ENCODE measurements at places on chromosomes 11 and 22.

GRCh38 chr11:6554828-6555706 is 48.3 kb downstream of the RRP8 start:
- no peak overlapping the region for H3K4me3 ChIP-seq
- H3K4me1 ChIP-seq, result no peaks in the 10 kb centered on the region
- H3K27me3 ChIP-seq, result no peaks in the 10 kb centered on the region
- no peak for DNase-seq
- no peaks in the 10 kb centered on the region for H3K36me3 ChIP-seq

DNA sequence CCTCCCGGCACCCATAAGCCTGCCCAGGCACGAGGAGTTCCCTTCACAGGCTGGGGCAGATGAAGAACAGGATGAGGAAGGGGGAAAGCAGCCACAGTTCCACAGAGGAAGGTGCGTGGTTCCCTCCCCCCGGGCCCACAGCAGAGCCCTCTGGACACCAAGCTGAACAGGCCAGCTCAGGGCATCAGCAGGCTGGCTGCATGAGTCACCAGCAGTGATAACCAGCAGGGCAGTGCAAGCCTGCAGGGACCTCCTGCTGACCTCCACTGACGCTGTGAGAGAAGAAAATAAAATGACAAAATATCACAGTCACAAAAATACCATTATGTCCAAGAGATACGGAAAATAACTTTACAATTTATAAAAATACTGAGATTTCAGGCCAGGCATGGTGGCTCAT is 11.5 kb downstream of the RTL6 start:
- no peak overlapping the region for H3K27ac ChIP-seq
- DNase-seq, result no peak
- H3K4me3 ChIP-seq, result no peak overlapping the region
- H3K36me3 ChIP-seq, result peaks cover 4% of the 10 kb centered on the region
- H3K4me1 ChIP-seq, result peaks cover 15% of the 10 kb centered on the region

DNA sequence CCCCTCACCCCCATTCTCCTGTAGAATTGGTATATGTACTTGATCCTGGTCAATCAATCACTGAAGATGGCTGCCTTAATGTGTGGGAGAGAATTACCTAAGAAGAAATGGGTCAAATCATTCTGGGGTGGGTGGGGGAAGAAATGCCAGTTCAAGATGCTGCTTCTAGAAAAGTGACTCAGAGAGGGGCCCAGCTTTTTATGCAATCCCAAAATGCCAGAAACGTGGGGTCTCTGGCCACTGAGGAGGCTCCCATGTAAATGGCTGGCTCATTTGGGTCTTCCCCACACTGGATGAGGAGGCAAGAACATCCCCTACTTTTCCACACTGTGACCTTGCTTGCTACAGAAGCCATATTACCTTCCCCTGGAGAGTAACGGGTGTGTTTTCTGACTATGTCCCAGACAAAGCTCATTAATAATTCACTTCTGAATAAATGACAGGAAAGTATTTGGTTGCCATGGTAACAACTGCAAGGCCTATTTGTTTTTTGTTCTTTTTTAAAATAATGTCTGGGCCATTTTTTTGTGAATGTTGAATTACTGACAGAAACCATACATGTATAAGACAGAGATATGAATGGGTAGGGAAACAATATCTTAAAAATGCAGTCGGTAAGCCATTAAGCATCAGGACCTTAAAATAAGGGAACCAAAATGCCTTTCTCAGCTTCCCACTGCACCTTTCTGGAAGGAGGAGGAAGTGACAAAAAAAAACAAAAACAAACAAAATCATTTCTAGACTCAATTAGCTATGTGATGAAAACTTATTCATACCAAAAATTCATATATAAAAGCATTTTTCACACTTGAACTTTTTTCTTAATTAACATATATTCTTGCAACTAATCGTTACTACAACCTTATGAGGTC is 32.0 kb downstream of the SLC1A2 start:
- H3K36me3 ChIP-seq, result no peaks in the 10 kb centered on the region
- H3K27me3 ChIP-seq, result no peaks in the 10 kb centered on the region
- H3K27ac ChIP-seq, result no peak overlapping the region
- no peak for DNase-seq
- H3K4me3 ChIP-seq, result no peak overlapping the region

- H3K27ac ChIP-seq, result no peak overlapping the region
- no peak overlapping the region for H3K4me3 ChIP-seq
- no peaks in the 10 kb centered on the region for H3K36me3 ChIP-seq
- no peaks in the 10 kb centered on the region for H3K4me1 ChIP-seq
Observed at GRCh38 chr22:48931452-48931851, 896.2 kb downstream of the BRD1 start.

GRCh38 chr22:27124351-27124966 is 467.1 kb downstream of the MIAT start:
- no peaks in the 10 kb centered on the region for H3K4me1 ChIP-seq
- DNase-seq, result no peak
- H3K27ac ChIP-seq, result no peak overlapping the region
- H3K36me3 ChIP-seq, result no peaks in the 10 kb centered on the region
- H3K27me3 ChIP-seq, result no peaks in the 10 kb centered on the region

DNA sequence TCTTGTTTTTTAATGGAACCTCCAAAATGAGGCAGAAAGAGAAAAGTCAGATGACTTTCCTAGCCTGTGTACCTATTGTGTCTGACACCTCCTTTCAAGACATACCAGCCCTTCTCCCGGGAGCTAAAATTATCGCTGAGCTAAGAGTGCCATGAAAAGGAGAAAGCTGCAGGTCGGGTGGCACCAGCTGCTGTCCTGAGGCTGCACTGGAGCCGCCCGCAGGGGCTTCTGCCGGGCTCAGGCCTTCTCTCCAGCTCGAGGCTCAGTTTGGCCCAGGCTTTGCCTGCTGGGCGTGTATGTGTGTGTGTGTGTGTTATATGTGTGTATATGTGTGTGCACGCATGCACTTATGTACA is 27.7 kb upstream of the RAB1B start:
- DNase-seq, result no peak
- no peaks in the 10 kb centered on the region for H3K27me3 ChIP-seq
- H3K36me3 ChIP-seq, result peaks cover 86% of the 10 kb centered on the region
- H3K4me3 ChIP-seq, result no peak overlapping the region
- H3K4me1 ChIP-seq, result no peaks in the 10 kb centered on the region
- H3K27ac ChIP-seq, result no peak overlapping the region

- H3K27ac ChIP-seq, result no peak overlapping the region
- no peaks in the 10 kb centered on the region for H3K27me3 ChIP-seq
- DNase-seq, result no peak
- no peak overlapping the region for H3K4me3 ChIP-seq
- no peaks in the 10 kb centered on the region for H3K4me1 ChIP-seq
- H3K36me3 ChIP-seq, result no peaks in the 10 kb centered on the region
Observed at GRCh38 chr11:100403816-100404215, 283.3 kb upstream of the ARHGAP42 start.

- H3K27ac ChIP-seq, result no peak overlapping the region
- H3K4me3 ChIP-seq, result no peak overlapping the region
- no peak for DNase-seq
- no peaks in the 10 kb centered on the region for H3K4me1 ChIP-seq
Observed at GRCh38 chr22:43238526-43239006, 51.6 kb upstream of the TTLL12 start.

- H3K27ac ChIP-seq, result no peak overlapping the region
- DNase-seq, result no peak
- no peaks in the 10 kb centered on the region for H3K4me1 ChIP-seq
- H3K4me3 ChIP-seq, result no peak overlapping the region
- H3K36me3 ChIP-seq, result no peaks in the 10 kb centered on the region
- H3K27me3 ChIP-seq, result no peaks in the 10 kb centered on the region
Observed at GRCh38 chr11:102849311-102849710, 5.9 kb upstream of the MMP3 start.

GRCh38 chr22:23716811-23717801 is 26.3 kb downstream of the RGL4 start:
- peak overlapping the region; percentile 73 for H3K4me3 ChIP-seq
- no peaks in the 10 kb centered on the region for H3K27me3 ChIP-seq
- peaks cover 5% of the 10 kb centered on the region for H3K36me3 ChIP-seq
- DNase-seq, result peak; percentile 73
- peak overlapping the region; percentile 58 for H3K27ac ChIP-seq

- H3K4me1 ChIP-seq, result peaks cover 16% of the 10 kb centered on the region
- no peak overlapping the region for H3K4me3 ChIP-seq
- DNase-seq, result no peak
- no peak overlapping the region for H3K27ac ChIP-seq
- no peaks in the 10 kb centered on the region for H3K36me3 ChIP-seq
Observed at GRCh38 chr22:43343670-43344519, 723 bp upstream of the SCUBE1 start.

DNA sequence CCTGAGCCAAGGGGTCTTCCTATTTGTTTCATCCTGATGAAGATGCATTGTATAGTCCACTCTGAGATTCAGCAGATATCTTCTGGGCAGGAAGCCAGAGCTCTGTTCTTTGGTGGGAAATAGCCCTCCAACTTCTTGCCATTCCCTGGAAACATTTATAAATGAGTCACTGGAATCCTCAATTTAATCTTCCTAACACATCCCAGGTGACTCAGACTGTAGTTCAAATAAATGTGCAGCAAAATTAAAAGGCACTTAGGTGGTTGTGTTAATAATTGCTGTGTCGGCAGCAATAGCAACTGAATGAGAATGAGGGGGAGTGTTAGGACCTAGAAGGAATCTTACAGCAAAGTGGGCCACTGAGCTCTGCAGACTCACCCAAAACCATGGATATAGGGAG is 108.6 kb downstream of the INSC start:
- no peak overlapping the region for H3K27ac ChIP-seq
- H3K4me1 ChIP-seq, result no peaks in the 10 kb centered on the region
- no peaks in the 10 kb centered on the region for H3K27me3 ChIP-seq
- H3K36me3 ChIP-seq, result no peaks in the 10 kb centered on the region
- no peak overlapping the region for H3K4me3 ChIP-seq

GRCh38 chr11:66782726-66783125 is 53.7 kb upstream of the SPTBN2 start:
- H3K4me1 ChIP-seq, result no peaks in the 10 kb centered on the region
- H3K27me3 ChIP-seq, result no peaks in the 10 kb centered on the region
- no peaks in the 10 kb centered on the region for H3K36me3 ChIP-seq

- no peaks in the 10 kb centered on the region for H3K27me3 ChIP-seq
- no peak overlapping the region for H3K27ac ChIP-seq
- H3K4me3 ChIP-seq, result no peak overlapping the region
- DNase-seq, result no peak
Observed at GRCh38 chr11:9962722-9963121, 298.8 kb downstream of the SWAP70 start.

DNA sequence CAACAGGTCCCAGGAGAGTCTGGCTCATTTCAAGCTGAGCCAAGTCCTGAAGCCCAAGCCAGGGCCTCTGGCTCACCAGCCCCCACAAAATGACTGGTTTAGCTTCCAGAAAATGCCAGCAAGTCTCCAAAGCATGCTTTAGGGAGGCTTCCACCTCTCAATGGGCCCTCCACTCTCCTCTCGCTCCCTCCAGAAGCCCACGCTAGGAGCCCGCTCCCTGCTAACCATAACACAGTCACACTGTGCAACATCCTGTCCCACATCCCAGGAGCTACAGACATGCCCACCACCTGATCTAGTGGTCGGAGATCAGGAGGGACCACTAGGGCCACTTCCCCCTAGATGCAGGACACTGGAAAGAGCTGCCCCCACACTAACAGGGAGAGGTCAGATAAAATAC is 6.9 kb downstream of the SULT4A1 start:
- no peak for DNase-seq
- no peak overlapping the region for H3K27ac ChIP-seq
- no peaks in the 10 kb centered on the region for H3K36me3 ChIP-seq
- H3K27me3 ChIP-seq, result no peaks in the 10 kb centered on the region
- H3K4me1 ChIP-seq, result no peaks in the 10 kb centered on the region

DNA sequence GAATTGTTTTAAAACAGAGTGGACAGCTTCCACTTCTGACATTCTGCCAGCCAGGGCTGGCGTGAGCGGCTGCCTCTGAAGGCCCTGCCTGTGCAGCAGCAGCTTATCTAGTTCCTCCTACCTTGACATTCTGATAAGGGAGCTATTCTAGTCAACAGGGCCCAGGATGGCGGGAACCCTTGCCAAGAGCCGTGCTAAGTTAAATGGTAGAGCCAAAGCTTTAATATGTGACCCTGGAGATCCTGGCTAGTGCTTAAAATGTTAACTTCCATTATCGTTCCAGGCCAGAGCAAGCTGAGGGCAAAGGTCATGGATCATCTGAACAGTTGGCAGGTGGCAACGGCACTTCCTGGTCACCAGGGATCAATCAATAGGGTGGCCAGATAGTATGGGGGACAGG is 3.5 kb downstream of the KCNJ5 start:
- DNase-seq, result no peak
- H3K4me3 ChIP-seq, result no peak overlapping the region
- H3K4me1 ChIP-seq, result peaks cover 18% of the 10 kb centered on the region

DNA sequence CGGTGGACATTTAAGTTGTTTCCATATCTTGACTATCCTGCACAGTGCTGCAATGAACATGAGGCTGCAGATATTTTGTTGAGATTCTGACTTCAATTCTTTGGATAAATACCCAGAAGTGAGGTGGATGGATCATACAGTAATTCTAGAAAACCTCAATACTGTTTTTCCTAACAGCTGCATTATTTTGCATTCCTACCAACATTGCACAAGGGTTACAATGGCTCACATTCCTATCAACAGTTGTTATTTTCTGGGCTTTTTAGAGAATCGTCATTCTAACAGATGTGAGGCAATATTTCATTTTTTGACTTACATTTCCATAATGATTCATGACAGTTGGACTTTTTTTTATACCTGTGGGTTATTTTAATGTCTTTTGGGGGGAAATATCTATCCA is 716.9 kb upstream of the ANO3 start:
- no peak for DNase-seq
- no peaks in the 10 kb centered on the region for H3K4me1 ChIP-seq
- H3K27me3 ChIP-seq, result no peaks in the 10 kb centered on the region
- H3K27ac ChIP-seq, result no peak overlapping the region

DNA sequence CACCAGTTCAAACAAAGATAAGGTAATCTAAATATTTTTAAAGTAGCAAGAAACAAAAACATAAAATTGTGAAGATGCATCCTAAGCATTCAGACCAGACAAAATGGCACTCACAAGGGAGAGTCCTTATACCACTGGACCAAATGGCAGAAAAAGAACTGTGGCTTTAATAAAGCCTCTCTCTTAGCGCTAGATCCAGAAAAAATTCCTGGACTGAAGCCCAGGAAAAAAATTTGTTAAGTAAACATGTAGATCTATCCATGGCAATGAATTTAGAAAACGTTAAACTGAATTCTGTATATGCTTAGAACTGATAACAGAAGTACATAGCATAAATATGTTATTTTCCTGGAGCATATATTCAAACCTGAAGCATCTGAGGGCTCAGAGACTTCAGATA is 11.8 kb upstream of the CD59 start:
- no peak overlapping the region for H3K27ac ChIP-seq
- H3K27me3 ChIP-seq, result no peaks in the 10 kb centered on the region
- peaks cover 57% of the 10 kb centered on the region for H3K36me3 ChIP-seq
- no peaks in the 10 kb centered on the region for H3K4me1 ChIP-seq

DNA sequence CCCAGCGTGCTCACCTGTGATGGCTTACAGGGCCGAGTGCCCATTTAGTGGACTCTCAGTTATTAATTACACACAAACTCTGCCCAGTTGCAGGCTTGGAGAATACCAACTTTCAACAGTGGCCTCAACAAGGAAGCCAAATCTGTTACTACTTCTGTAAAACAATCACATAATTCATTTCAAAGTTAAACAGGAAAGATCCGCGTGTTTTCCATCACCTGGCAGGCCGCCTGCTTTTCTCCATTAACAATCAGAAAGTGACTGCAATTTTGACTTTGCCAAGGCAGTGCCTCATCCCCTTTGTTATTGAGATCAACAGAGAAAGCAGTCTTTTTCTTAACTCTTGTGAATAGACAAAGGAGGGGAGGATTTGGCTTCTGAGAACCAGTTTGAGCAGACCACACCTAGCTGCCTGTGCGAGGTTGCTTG is 77.7 kb downstream of the BARX2 start:
- no peak overlapping the region for H3K4me3 ChIP-seq
- H3K4me1 ChIP-seq, result no peaks in the 10 kb centered on the region
- H3K27me3 ChIP-seq, result no peaks in the 10 kb centered on the region
- no peaks in the 10 kb centered on the region for H3K36me3 ChIP-seq
- H3K27ac ChIP-seq, result no peak overlapping the region

Data from T-cell (primary cell).